HT1080 (cell line): ENCODE measurements at places on chromosomes 4 and X.

GRCh38 chr4:3287972-3288570 is 4.8 kb upstream of the RGS12 start:
- DNase-seq, result no peak

GRCh38 chr4:100422894-100423293 is 94.9 kb downstream of the EMCN start:
- no peak for DNase-seq

DNA sequence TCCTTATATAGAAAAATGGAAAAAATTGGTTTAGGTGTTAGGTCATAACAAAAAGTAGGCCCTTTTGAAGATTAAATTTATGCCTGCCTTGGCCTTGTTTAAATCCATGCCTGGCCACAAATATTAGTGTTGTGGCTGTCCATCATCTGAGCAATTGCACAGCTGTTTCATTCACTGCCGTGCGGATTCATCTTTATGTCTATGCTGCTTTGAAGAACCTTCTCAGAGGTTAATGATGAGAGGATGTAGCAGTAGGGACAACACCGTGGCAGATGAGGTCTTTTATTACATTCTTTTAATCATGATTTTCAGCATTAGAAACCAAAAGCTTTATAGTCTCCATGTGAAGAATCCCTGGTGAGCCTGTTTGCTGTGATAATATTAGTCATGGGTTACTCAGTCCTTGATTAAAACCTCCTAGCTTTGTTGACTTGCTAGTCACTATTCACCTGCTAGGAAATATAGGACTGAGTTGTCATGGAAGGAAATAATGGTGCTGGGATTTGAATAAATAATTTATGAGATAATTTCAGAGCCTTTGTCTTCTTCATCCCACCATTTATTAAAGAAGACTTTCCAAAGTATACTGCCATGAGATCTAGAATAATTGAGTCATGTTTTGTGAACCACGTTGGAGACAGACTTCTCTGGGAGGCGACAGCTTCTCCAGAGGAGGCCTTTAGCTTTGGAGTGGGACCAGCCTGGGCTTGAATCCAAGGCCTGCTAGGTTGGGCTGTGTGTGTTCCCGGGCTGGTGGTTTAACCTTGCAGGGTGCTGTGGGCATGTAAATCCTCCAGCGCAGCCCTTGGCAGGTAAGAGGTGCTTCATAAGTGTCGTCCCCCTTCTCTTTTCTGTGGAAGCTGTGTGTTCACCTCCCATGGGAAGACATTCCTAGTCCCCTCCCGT is 53.5 kb downstream of the PTTG2 start:
- DNase-seq, result peak; percentile 54

DNA sequence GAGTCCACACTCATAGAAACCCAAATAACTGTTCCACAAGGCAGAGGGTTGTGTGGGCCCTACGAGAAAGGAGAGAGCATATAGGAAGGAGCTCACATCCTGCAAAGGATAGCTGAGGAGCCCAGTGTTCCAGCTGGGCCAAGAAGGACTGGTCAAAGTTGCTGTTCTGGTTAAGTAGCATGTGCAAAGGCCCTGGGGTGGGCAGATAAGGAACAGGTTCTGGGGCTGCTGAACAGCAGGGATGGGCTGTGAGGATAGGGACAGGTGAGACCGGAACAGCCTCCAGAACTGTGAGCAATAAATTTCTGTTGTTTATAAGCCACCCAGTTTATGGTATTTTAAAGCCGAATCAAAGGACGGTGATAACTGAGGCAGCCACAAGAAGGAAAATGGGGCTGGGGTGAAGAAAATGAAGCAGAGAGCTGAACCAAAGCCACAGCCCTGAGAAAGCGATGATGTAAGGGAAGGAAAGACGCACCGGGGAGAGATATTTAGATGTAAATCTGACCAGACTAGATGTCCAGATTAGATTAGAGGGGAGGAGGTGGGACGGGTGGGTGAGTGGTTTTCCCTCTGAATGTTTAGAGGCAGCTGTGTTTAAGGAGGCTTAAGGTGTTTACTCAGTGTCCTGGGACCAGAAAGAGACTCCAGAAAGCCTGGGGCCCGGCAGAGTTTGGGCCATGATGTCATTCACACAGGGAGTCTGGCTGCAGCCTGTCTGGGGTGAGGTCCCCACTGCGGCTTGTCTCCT is 180.8 kb upstream of the BCOR start:
- DNase-seq, result peak; percentile 3

- DNase-seq, result peak; percentile 89
Measured at GRCh38 chr4:27154706-27155105, 294.1 kb downstream of the STIM2 start.

DNA sequence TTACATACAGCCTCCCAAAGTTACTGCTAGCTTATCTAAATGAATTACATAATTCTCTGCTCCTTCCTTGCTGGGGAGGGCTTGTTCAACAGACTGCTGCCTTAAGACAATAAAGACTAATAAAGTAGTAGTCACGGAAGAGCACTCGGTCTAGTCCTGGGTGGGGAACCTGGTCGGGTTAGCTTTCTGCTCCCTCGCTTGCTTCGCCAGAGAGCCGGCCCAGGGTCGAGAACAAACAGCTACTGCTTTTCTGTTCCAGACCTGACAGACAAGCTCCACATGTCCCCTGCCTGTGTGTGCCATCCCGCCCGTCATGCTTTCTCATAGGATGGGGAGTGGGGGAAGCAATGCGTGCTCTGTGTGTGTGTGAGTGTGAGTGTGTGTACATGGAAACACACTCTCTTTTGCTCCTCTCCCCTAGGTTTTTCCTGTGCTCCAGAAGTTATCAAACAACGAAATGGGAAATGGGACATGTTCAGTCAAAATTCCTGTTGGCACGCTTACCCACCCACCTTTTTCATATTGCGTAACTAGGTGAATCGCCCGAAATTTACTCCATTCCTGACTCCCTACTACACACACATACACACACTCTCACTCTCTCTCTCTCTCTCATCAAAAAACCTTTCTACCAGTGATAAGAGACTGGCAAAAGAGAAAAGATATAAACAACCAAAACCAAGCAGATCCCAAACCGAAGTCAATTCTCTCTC is 1.3 kb downstream of the NPY1R start:
- DNase-seq, result no peak

GRCh38 chr4:22389240-22389870 is 126.5 kb downstream of the ADGRA3 start:
- DNase-seq, result peak; percentile 73

DNA sequence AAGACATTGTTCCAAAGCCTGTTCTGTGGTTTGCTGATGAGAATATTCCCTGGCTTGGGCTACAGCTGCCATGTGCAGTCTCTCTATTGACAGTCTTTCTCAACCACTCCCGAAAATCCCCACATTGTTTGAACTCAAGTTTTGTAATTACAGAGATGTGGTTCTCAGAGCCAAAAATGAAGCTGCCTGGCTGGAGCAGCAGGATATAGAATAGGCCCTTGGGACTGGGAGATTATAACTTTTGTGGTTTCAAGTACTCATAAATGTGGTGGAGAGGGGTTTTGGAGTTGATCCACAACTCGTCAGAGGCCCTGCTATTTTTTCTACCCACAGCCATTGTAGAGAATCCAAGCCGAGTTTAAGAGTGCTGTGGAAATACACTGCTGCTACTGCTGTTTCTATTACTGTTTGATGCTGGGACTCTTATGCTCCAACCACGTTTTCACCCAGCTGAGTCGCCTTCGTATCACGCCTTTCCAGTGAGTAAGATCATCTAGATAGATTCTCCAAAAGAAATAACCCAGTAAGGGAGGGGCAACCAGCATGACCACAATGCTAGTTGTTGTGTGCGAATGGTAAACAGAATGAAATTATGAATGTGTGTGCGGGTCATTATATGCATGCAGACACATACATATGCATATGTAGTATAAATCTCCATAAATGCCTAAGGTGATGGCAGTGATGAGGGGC is 57.1 kb upstream of the ATXN3L start:
- peak; percentile 84 for DNase-seq

GRCh38 chr4:101366331-101366730 is 19.0 kb upstream of the PPP3CA start:
- no peak for DNase-seq

- peak; percentile 31 for DNase-seq
Measured at GRCh38 chr4:20299515-20299914, 47.8 kb downstream of the SLIT2 start.

GRCh38 chr4:105870963-105871362 is 24.3 kb upstream of the NPNT start:
- no peak for DNase-seq

DNA sequence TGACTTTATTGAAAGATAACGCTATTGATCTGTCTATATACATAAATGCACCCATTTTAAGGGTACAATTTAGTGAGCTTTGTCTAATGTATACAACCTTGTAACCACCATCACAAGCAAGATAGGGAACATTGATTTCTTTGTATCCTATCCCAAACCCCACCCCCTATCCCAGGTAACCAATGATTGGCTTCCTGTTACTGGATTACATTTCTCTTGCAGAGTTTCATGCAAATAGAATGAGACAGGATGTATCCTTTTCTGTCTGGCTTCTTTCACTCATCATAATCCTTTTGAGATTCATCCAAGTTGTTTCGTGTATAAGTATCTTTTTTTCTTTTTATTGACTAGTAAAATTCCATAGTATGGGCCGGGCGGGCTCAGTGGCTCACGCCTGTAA is 1.6 kb upstream of the GRIPAP1 start:
- no peak for DNase-seq

DNA sequence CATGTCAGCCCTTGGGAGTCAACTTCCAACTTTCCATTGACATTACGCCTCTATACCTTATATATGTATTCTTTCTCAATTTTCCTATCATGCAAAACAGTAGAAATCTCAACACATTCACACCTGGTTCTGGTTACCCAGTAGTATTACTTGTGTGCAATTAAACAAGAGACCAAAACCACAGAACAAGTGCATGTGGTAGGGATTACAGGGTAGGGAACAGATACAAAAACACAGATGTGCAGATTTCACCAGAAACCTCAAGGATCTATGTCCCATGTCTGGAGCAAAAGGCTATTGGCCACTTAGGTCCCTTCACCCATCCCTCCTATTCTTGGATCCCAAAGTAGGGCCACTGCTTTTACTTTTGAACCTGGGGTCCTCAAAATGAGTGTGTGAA is 143.6 kb upstream of the ZCCHC13 start:
- DNase-seq, result no peak

DNA sequence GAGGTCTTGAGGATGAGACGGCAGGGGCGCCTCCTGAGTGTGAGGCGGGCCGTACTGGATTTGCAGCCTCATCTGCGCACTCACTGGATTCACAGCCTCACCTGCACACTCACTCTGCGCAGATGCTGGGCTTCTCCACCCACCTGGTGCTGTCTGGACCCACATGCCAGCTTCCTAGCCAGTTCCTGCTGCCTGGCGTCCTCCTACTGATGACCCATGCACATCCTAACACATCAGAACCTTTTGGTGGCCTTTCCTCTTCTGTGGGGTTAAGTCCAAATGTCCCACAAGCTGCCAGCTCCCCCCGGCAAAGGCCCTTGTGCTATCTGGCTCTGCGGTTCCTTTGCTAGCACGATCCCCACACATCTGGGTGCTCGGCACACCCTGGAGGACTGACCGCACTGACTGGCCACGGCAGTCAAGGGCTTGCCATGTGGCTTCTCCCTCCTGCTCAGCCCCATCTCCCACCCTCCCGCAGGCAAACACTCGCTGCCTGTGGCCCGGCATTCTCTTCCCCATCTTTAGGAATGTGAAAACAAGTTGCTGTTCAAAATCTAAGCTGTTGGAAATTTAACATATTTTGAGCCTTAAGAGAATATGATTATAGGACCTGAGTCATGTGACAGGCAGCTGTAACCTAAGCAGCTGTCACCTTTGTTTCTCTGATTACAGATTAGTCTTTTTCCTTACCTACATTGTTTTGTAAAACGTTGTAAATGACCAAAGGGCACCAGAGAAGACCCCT is 39.4 kb upstream of the AFAP1 start:
- no peak for DNase-seq

GRCh38 chr4:108991551-108992328 is 228.9 kb upstream of the ETNPPL start:
- peak; percentile 74 for DNase-seq

- DNase-seq, result peak; percentile 98
Measured at GRCh38 chr4:1323635-1324442, 23.2 kb upstream of the UVSSA start.

GRCh38 chr4:144948009-144948408 is 150.0 kb downstream of the ANAPC10 start:
- peak; percentile 31 for DNase-seq

DNA sequence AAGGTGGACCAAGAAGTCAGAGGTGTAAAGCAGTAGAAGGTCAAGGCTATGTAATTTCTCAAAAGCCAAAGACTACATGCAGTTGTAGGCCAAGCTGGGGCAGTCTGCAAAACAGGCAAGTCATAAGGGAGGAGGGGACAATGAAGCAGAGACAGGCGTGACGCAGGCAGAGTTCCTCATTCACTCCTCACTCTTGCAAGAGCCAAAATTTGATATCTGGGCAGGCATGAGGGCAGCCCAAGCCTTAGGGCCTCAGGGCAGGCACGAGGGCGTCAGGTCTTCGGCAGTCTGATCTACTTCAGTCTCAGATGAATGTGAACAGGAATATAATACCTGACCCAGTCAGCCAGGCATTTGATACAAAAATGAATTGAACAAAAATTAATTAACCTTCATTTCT is 86.4 kb upstream of the AGA start:
- no peak for DNase-seq
